ENCODE measurements at places on chromosomes 11 and 22.
A peak's percentile ranks its signal among the peaks of the same experiment; 100 is the strongest.

DNA sequence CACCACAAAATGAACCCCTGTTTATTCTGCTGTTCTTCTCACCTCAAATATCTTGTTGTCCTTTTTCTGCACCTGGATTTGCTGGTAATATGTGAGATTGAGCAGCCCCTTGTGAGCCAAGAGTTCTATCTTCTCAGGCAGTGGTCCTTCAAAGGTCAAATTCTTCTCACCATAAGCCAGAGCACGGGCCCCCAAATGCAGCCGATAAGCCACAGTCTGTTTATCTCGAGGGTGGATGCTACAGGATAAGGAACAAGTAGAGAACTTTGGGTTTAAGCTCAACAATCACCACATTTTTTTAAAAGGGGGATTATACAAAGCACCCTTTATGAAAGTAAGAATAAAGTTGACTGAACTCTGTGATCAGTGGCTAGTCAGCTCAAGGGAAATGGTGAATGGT lies 15.8 kb downstream of the TBRG1 start:
- DNase-seq = no peak

GRCh38 chr11:36948460-36949127 lies 350.6 kb upstream of the RAG2 start:
- no peak for DNase-seq

GRCh38 chr22:38760477-38761201 lies 4.8 kb upstream of the SUN2 start:
- no peak for DNase-seq

DNA sequence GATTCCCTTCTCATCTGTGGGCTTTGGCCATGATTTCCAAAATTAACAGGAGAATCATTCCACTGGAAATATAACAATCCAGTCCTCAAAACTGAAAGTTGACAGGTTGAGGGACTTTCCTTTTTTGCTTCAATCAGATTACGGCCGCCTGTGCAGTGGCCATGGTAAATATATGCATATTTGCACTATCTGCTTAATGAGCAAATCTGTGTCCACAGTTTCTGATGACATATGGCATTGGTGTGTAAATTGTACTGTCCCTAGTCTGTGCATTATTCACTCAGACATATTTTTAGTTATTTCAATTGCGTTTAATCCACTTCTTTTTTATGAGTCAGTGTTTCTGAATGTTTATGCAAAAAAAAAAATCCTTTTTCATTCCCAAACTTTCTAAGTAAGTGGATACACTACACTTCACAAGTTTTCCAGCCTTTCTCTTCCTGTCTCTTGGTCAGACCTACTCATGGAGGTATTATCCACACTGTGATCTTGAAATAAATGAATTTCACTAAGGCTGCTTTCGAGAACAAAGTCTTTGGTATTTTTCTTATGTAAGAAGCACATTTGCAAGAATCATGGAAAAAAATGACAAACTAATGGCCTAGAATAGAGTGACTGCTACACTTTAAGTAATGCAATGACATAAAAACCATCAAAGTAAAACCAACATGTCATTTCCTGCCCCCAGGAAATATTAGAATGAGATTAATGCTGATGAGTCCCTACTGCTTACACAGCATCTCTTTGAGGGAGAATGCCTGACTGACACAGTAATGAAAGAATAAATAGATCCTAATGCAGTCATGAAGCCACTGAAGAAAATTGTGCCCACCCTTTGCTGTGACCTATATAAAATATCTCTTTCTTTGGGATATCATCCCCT lies 76.4 kb upstream of the MTNR1B start:
- no peak for DNase-seq

DNA sequence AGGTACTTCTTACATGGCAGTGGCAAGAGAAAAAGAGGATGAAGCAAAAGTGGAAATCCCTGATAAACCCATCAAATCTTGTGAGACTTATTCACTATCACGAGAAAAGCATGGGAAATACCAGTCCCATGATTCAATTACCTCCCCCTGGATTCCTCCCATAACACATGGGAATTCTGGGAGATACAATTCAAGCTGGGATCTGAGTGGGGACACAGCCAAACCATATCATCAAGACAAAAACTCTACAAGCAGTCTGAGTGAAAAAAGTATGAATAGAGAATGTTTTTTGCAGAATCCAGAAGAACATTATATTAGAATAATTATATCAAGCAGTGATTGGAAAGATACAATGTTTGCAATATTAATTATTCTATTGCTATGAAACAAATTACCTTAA lies 893.7 kb downstream of the FAM181B start:
- no peak for DNase-seq

DNA sequence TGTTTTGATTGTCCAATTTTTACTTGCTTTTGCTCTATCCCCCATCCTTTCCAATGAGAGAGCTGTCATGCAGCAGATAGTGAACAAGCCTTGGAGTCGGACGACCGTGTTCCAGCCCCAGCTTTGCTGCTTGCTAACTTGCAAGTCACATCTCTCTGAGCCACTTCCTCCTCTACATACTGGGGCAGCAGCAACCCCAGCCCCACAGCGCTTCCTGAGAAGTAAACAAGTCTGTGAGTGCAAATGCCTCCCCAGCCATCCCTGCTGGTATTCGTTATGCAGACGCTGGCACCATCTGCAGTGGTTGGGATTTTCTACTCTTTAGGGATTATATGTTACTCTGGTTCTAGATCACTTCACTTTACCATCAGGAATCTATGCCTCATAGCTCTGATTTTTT lies 35.0 kb downstream of the TPBGL start:
- DNase-seq = peak; percentile 31

DNA sequence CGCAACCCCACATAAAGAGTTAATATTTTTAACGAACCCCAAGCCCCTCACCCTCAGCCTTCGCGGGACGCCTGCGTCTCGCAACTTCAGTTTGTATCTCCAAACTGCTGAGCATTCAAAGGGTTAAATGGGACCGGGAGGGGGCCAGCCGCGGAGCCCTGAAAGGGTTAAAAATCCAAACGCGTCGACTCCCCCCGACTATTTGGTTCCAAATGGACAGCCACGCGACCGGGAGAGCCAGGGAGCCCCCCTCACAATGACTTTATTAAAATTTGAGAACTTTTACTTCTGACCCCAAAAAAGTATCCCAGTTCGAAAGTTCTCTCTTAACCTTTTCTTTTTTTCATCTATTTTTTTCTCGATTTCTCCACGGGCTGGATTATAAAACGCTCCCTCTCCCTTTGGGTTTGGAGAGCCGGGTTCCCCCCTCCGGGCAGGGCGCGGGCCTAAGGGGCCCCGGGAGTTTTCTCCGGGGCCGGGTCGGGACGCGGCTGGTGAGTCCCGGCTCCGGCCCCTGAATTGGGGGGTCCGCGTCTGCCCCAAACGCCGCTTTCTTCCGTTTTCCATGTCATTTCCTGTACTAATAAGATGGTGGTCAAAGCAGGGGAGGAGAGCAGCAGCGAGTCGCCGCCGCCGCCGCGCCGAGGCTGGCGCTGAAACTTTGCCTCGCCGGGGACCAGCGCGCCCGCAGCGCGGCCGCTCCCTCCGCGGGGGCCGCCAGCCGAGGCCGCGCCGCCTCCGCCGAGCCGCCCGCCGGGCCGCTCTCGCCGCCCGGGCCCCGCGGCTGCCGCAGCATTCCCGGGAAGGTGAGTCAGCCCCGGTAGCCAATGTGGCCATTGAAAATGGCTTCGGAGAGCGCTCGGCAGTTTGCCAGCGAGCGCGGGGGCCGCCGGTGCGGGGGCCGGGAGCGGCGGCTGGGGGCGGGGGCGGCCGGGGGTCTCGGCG lies at the start of gene PRDM11:
TSS of gene PRDM11 (plus strand) at position 568 of the 945 bp plus-strand sequence. CDS start 35,128 bp downstream, outside the sequence.
- DNase-seq = peak; percentile 83

DNA sequence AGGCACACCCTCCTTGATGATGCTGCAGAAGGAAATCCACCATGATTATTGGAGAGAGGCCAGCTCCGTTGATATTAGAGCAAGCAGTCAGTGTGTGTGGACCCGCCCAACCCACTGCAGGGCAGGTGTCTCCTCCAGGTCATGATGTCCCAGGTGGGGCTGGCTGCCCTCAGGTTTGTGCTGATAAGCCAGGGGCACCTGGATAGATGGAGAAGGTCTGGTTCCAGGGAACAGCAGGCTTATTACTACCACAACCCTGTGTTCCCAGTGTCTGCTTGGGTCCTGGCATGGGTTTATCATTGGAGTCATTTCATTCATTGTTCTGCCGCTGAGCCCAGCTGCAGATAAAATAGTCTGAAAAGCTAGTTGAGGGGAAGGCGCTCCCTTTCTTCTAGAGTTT lies 181.1 kb upstream of the NECTIN1 start:
- DNase-seq = no peak

Data from caudate nucleus (tissue), 63 donors.